CD4-positive, alpha-beta T cell treated with Interferon gamma for 1 hour (primary cell): ENCODE measurements at places on chromosomes 5 and 9.

DNA sequence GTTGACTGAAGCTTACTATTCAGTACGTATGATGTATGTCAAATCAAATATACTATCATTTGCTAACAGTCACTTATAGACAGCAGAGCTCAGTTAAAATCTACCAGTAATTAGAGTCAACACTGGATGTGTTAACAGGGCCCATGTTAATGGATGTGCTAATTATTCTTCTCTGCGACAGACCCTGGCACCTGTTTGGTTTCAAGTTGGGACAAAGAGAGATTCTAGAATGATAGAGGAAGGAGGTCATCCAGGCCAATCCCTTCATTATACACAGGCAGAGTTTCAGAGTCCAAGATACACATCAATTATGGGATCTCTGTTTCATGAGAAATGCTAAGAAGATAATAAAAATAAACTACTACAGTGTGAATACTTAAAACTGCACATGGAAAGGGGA lies 615.0 kb downstream of the ZNF608 start:
- no peak for DNase-seq

- DNase-seq: no peak
These were observed 7.1 kb downstream of the PRKAA1 start for GRCh38 chr5:40790947-40791593.

GRCh38 chr5:84618262-84618661 lies 233.6 kb upstream of the EDIL3 start:
- DNase-seq: no peak

DNA sequence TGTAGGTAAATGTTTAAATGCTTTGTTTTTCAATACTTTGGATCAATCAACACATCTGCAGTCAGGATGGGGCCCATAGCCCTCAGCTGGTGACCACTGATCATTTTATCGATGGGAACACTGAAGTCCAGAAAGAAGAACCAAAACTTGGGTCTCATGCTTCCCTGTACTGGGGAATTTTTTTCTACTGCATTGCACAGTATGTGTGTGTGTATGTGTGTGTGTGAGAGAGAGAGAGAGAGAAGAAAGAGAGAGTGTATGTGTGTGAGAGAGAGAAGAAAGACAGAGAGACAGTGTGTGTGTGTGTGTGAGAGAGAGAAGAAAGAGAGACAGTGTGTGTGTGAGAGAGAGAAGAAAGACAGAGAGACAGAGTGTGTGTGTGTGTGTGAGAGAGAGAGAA lies 202.9 kb upstream of the MSX2 start:
- DNase-seq: no peak

GRCh38 chr5:155978850-155979249 lies 348.1 kb upstream of the SGCD start:
- DNase-seq: no peak

DNA sequence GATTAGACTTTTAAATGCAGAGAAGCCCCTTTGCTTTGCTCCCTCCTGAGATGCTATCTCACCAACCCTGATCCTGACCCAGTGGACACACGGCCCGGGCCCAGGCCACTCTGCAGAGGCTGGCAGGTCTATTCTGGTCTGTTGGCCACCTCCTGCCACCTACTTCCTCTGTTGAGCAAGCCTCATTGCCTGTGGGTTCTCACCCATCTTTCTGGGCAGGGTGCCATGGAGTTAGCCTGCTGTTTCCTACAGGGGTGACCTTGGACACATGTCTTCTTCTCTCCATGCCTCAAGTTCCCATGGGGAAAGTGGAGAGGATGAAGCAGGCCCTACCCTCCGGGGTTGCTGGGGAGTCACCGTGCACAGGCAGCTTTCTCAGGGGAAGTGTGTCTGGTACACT lies 266.2 kb upstream of the IRX1 start:
- DNase-seq: no peak
